ENCODE measurements at places on chromosomes 2 and 18.

DNA sequence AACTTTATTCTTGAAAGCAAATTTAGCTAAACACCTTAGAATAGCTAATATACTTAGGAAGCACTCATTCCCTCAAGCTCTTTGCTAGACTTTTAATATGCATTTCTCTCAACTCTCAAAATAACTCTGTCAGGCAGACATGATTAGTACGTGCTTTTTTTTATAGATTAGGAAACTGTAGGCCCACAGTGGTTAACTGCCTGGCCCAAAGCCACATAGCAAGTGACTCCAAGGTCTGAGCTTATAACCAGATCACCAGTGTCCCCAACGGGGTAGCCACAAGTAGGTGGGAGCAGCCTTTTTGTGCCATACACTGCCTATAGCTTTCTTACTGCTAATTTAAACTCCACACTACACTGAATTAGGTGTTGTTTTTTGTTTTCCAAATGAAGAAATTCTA, 576.8 kb downstream of the METTL4 start:
- DNase-seq, result no peak

GRCh38 chr2:54601339-54601738, 122.1 kb upstream of the EML6 start:
- no peak for DNase-seq

- DNase-seq, result no peak
Observed at GRCh38 chr2:235623111-235623510, 129.3 kb downstream of the AGAP1 start.

DNA sequence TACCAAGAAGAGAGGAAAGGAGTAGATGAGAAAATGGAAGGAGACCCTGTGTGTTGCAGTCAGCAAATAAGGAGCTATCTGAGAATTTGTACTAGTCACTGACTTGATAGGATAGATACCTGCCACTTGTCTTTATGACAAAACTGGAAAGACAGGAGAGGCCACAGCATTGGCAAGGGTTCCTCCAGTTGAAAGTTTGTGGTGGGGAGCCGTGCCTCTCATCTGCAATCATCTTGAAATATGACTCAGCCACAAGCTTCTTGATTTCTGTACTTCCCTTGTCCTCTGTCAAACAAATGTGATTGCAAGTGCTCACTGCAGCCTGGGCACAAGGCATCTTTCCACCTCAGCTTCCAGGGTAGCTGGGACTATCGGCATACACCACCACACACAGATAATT, 99.1 kb downstream of the GREB1L start:
- DNase-seq, result no peak

Data from T-cell (primary cell).